Natural killer cell treated with Interleukin-12 subunit alpha and Interleukin-12 subunit beta and Interleukin-15 and Interleukin-18, amount 100 ng/mL, for 72 hours (primary cell): ENCODE measurements at places on chromosomes 3 and 15. TPM values are rescaled to one million over a fixed set of nuclear protein-coding genes. Genes with fewer than 3 reads are reported as not detected.

The FBXW12 gene
- total RNA-seq: not detected

The NME9 gene
- total RNA-seq: not detected

The CCDC9B gene
- total RNA-seq: 0.29 TPM

The MEF2A gene
- 42.2 TPM for total RNA-seq

The MB21D2 gene
- 0.45 TPM for total RNA-seq

The RTP3 gene
- total RNA-seq: not detected

The AP3S2 gene
- 34.4 TPM for total RNA-seq

The CFAP100 gene
- not detected for total RNA-seq

The DUOXA2 gene
- 1.6 TPM for total RNA-seq
